Activated CD8-positive, alpha-beta memory T cell treated with anti-CD3 and anti-CD28 coated beads, Interleukin-2, amount 50 U/mL, for 48 hours (primary cell): ENCODE measurements at places on chromosomes 3 and 15.

- DNase-seq, result no peak
Measured at GRCh38 chr15:46386356-46386755, 751.5 kb downstream of the SQOR start.

DNA sequence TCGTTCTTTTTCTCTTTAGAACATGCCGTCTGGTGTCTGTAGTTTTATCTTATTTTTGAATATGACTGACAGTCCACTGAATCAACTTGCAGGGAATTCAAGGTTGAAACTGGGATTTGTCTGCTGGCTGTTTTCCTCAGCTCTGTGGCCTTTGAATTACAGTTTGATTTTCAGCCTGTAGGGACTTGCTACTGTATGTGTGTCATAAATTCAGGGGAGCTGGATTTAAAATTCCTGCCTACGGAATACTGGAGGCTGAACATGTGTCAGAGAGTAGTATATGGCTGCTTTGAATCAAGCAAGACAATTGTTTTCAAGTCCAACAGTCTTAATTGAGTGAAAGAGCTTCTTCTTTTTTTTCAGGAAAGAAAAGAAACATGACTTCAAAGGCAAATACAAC, 33.9 kb downstream of the RARB start:
- DNase-seq, result no peak

GRCh38 chr3:81339040-81339845, 422.2 kb downstream of the GBE1 start:
- no peak for DNase-seq

DNA sequence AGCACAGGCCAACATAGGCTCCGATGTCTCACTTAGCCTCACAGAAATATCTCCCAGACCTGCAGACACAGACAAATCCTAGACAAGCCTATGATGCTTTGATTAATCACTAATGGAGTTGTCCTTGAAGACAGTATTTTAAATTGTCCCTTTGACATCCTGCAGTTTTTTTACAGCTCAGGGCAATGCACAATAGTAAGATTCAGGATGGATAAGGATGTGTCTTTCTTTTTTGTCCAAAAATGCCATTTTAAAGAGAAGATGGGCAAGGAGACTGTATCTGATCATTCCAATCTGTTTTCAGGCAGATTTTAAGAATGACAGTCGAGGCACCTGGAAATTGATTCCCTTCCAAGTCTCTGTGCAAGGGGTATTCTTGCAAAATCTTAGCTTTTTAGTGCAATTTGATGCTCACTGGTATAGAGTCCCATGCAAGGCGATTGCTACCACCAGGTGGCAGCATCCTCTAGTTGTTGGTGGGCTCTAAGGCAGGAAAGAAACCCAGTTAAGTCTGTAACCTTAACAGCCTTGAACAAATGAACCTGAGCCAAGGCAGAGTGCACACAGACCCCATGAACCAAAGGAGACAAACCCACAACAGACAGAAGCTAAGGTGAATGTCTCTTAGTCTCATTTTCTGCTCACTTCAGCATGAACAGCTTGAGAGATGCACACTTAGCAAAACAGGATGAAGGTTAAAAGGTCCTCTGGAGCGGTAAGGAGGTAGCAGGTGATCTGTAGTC, 51.2 kb upstream of the MINAR1 start:
- peak; percentile 88 for DNase-seq

DNA sequence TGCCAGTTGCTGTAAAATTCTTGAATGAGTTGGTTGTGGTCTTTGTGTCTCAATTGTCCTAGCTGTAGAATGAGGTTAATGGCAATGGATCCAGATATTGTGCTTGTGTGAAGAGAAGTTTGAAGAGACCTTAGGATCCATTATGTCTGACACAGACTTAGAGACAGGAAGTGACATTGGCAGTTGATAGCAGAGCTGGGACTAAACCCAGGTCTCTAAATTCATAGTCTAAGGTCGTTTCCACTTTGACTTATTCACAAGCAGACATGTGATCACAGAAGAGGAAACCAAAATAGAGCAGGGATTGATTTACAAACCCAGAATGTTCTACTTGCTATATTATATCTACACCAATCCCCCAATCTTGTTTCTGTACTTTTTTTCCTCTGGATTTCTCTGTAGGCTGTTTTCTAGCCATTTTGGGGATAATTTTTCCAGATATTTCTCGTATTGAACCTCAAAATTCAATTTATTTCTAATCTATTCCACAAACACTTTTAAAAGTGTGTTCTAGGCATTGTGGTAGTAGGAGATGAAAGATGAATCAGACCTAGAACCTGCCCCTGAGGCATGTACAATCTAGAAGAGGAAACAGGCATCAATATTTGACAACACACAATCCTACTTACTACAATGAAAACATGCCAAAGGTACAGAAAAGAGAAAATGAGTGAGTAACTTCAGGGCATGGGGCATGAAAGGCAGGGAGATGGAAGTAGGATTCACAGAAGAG, 123.3 kb downstream of the NFKBIZ start:
- DNase-seq, result no peak
